Activated CD4-positive, alpha-beta T cell treated with anti-CD3 and anti-CD28 coated beads for 48 hours (primary cell): ENCODE measurements at places on chromosomes 7 and 10.

DNA sequence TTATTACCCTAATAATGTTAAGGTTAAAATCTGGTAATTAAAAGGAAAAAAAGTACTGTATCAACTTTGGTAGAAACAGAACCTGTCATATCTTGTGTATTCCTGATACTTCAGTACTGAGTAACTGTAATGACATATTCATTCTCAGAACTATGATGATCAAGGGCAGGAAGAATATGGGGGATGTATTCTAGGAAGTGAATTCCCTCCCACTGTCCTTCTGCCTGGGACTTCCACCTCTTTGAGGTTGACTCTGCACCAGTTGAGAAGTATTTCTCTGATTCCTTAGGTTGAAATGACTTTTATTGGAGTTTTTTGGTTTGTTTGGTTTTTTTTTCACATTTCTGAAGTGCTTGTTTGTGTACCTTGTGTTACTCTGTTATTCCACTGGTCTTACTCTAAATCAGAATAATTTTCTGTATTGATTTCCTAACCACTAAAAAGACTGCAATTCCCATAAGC is 36.9 kb downstream of the WASL start:
- DNase-seq: peak; percentile 6

- no peak for DNase-seq
Observed at GRCh38 chr7:129292861-129293260, 68.0 kb downstream of the AHCYL2 start.

DNA sequence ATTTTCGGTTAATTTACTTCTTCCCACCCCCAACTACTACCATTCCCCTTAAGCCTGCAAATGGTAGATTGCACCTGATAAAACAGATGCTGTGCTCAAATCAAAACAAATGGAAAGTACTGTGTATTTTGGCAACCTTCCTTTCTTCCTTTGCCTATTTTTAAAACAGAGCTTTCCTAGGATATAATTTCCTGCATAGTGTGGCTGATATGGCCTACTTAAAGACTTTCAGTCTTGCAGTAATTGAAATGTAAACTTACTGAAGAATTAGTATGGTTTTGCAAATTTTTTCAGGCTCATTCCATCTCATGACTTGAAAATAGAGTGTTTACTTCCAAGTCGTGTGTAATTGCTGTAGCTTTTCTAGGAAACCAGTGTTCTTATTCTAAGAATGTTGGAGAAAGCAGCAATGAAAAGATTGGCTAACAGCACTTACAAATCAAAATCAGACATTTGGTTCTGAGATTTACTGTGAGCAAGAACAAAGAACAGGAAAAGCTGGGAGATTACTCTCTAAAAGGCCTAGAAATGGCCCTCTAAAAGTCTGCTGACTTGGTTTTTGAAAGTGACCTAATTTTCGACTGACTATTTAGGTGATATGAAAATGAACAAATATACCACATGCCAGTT is 52.0 kb downstream of the REEP3 start:
- no peak for DNase-seq

DNA sequence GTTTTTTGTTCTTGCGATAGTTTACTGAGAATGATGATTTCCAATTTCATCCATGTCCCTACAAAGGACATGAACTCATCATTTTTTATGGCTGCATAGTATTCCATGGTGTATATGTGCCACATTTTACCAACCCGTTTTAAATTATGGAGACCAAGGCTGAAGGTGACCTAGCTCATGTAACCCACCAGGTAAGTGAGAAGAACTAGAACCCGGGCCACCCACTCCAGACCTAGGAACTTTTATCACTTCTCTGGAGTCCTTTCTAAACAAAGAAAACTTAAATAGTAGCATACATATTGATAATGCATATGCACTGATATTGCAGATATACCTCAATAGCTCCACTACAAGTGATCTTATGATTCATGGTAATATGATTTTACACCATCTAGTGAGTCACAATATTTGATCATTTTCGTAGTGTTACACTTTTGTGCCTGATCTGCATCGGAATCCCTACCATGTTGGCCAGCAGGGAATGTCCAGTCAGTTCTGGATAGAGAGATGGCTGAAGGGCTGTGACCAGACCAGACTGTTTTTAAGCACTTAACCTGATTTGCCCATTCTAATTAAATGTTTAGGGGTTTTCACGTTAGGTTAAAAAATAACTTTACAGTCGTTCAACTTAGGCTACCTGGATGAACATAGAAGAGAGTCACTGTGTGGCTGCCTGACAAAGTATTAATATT is 15.2 kb downstream of the CUZD1 start:
- no peak for DNase-seq

DNA sequence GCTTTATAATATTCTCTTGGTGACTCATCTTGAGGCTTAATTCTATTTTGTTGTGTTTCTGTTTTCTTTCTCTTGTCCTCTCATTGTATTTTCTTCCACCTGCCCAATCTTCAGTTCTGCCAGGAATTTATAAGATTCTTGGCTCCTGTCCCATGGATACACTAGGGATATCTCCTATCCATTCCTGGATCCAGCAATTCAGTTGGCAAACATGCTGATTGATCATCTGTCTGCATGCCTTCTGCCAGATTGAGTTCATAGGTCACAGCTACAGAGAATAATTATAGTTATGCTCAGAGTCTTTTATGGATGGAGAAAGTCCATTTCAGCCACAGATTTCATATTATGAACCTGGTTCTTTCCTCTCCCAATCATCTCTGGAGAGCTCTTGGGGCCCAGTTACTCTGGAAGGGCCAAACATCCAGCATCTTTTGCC is 140.4 kb upstream of the MAGI2 start:
- no peak for DNase-seq

- no peak for DNase-seq
Observed at GRCh38 chr10:11776080-11776479, 33.9 kb downstream of the ECHDC3 start.

- DNase-seq: no peak
Observed at GRCh38 chr7:87615197-87615596, 13.0 kb upstream of the RUNDC3B start.

- no peak for DNase-seq
Observed at GRCh38 chr7:87156709-87157108, 4.5 kb downstream of the DMTF1 start.

DNA sequence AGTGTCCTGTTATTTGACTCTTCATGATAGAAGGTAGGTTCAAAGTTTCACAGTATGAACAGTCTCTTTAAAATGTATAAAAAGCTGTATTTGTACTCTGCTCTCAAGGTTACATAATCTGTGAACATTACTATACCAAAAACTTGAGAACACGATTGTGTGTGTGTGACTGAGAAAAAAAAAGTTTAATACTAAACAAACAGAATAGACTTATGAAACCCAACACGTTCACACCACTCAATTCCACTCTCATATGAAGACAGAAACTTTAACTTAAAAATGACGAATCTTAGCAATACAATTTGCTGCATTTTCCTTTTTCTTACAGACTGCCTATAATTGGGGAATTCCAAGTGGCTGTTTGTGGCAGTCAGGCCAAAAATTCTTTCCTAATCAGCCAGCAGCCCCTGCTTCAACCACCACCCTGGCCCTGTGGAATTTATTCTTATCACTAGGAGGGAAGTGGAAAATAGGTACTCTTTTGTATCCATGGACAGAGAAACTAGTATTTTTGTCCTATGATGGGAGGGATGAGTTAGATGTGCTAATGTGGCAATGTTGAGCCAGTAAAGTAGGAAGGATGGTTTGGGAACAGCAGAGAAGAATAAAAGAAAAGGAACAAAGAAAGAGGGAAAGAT is 42.8 kb downstream of the MINDY3 start:
- DNase-seq: no peak

GRCh38 chr10:73653701-73654100 is 2.1 kb downstream of the SYNPO2L start:
- no peak for DNase-seq

DNA sequence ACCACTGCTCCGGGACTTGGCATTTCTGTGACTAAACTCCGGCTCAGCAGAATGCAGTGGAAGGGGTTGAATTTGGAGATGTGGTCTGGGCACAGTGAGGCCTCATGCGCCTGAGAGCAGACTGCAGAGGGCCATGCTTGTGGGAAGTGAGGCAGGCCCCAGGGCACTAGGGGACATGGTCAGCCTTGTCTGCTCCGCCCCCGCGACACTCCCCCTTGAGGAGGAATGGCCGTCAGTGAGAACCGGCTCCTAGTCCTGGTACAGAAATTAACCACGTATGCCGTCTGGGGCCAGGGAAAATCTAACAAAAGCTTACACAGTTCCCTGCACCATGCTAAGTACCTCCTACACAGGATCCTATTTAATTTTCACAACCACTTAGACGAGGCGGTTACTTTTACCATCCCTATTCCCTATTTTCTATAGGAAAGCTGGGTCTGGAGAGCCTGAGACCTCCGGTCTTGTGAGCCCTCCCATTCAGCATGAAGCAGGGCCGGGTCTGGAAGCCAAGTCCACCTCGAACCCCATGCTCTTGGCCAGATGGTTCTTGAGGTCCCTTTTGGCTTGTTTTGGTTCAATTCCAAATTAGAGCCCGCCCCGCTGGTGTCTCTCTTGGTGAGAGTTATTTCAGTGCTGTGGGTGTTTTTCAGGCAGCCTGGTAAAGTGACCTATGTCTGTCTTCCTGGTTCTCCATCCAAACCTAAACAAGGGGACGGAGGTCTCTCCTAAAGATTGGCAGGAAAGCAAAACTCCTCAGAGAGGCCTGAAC is 87.7 kb upstream of the PITRM1 start:
- no peak for DNase-seq

GRCh38 chr10:37563107-37563714 is 294.2 kb downstream of the ZNF248 start:
- DNase-seq: no peak

GRCh38 chr10:122296363-122297120 is 25.4 kb downstream of the BTBD16 start:
- DNase-seq: no peak

DNA sequence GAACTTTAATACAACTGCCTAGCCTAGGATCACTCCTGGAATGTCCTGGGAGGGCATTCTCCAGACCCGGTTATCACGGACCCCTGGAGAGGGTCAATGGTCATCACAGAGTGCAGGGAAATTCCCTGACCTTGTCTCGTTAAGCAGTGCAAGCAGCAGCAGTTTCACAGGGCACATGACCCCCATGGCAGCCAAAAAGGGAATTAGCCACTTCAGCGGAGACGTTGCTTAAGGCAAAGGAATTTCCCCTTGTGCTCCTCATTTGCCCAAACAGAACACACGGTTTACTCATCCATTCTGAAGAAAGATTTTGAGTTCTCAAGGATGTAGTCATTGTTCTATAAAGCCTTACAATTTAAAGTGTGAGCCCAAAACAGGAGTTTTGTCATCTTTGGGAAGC is 260.3 kb downstream of the SNX13 start:
- no peak for DNase-seq

DNA sequence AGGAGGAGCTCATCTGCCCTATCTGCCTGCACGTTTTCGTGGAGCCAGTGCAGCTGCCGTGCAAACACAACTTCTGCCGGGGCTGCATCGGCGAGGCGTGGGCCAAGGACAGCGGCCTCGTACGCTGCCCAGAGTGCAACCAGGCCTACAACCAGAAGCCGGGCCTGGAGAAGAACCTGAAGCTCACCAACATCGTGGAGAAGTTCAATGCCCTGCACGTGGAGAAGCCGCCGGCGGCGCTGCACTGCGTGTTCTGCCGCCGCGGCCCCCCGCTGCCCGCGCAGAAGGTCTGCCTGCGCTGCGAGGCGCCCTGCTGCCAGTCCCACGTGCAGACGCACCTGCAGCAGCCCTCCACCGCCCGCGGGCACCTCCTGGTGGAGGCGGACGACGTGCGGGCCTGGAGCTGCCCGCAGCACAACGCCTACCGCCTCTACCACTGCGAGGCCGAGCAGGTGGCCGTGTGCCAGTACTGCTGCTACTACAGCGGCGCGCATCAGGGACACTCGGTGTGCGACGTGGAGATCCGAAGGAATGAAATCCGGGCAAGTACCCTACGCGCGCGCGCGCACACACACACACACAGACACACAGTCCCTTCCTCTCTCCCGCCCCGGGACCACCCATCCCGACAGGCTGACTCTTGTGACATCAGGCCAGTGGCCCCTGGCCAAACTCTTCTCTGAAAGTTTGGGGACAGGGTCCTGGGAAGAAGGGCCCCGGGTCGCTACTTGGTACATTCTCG is 538 bp downstream of the TRIM8 start:
- peak; percentile 86 for DNase-seq

DNA sequence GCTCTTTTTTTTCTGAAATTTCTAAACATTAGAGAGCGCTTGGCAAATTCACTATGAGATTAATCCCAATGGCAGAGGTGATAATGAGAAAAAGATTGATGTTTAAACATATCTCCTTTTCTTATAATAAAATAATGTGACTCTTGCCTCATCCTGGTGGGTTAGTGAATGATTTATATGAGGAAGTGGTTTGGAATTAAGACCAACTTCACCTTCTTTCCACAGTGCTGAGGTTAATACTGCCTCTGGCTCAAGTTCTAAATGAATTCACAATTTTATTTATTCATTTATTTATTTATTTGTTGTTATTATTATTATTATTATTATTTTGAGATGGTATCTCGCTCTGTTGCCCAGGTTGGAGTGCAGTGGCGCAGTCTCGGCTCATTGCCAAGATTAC is 40.5 kb upstream of the ADO start:
- no peak for DNase-seq

DNA sequence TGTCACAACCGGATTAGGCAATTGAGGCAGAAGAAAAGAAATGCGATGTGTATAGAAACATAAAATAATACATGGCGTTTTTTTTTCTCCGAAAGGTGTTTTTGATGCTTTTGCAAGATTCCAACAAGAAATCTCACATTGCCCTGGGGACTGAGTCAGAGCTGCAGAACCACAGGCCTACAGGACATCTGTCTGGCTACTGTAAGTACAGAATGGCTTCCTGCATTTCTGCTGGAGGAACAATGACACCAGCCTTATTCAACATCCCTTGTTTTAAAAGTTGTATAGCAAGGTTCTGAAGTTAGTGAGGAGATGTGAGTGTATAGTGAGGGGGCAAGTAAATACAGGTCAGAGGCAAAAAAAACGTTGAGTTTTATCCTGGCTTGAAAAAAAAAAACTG is 256.4 kb downstream of the ABCA13 start:
- DNase-seq: no peak

- DNase-seq: no peak
Observed at GRCh38 chr7:72781161-72781560, 46.8 kb downstream of the TYW1B start.

GRCh38 chr7:27184337-27185012 is 557 bp downstream of the HOXA11 start:
- no peak for DNase-seq

GRCh38 chr10:120456626-120457430 is at the start of gene PLPP4:
Gene PLPP4 (plus strand): TSS chr10:120457227. CDS start chr10:120457306, 79 bp downstream.
- DNase-seq: no peak

- no peak for DNase-seq
Observed at GRCh38 chr10:63702092-63702491, 180.9 kb downstream of the REEP3 start.
